ENCODE measurements at places on chromosomes 7 and 10.

- no peak for DNase-seq
Observed at GRCh38 chr10:4301291-4302045, 516.5 kb upstream of the KLF6 start.

DNA sequence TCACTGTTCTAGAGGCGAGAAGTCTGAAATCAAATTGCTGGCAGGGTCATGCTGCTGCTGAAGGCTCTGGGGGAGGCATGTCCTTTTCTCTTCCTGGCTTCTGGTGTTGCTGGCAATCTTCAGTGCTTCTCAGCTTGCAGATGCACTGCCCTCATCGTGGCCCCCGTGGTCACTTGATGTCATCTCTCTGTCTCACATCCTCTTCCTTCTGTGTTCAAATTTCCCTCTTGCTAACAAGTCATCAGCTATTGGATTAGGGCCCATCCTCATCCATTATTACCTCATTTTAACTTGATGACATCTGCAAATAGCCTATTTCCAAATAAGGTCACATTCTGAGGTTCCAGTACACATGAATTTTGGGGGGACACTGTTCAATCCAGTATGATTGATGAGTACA is 36.6 kb upstream of the SRGN start:
- DNase-seq: no peak

GRCh38 chr10:25294032-25294926 is 119.5 kb downstream of the GPR158 start:
- DNase-seq: no peak

DNA sequence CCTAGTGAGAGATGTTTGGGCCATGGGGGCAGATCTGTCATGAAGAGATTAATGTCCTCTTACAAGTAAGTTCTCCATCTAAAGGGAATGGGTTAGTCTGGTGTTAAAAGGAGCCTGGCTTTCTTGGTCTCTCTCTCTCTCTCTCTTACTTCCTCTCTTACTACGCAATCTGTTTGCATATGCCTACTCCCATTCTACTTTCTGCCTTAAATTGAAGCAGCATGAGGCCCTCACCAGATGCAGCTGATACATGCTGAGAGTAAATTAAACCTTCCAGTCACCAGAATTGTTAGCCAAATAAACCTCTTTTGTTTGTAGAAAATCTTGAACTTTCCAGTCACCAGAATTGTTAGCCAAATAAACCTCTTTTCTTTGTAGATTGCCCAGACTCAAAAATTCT is 884.1 kb downstream of the NRG3 start:
- no peak for DNase-seq

GRCh38 chr7:94813917-94814316 is 93.5 kb upstream of the PPP1R9A start:
- DNase-seq: no peak

DNA sequence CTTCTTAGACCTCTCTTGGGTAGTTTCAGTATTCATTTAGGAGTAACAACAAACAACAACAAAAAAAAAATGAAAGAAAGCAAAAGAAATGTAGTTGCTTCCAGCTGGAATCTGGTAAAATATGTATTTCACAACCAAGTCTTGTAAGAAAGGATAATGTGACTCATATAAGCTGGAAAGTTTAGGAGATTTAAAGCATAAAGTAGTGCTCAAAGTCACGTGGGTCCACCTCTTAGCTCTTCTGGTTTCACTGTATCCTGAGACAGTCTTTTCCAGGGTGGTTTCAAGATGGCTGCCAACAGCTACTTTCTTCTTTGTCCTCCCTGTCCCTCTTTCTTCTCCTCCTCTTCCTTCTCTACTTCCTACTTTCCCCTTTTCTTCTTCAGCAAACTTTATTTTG is 69.5 kb upstream of the CDK13 start:
- no peak for DNase-seq

GRCh38 chr7:116340943-116341907 is 130.9 kb downstream of the TES start:
- no peak for DNase-seq

GRCh38 chr10:60496181-60496580 is 106.5 kb upstream of the ANK3 start:
- no peak for DNase-seq

- DNase-seq: no peak
Observed at GRCh38 chr10:70744617-70745143, 40.5 kb downstream of the TBATA start.

DNA sequence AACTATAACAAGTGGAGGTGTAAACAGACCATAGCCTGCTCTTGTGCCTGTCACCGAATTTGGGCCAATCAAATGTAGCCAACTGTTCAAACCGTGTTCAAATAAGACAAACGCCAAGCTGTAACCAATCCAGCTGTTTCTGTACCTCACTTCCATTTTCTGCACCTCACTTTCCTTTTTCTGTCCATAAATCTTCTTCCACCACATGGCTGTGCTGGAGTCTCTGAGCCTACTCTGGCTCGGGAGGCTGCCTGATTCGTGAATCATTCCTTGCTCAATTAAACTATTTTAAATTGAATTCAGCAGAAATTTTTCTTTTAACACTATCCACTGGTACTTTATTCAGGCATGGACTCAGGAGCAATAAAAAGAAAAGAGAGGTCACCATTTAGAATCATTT is 29.9 kb upstream of the COL1A2 start:
- DNase-seq: no peak

DNA sequence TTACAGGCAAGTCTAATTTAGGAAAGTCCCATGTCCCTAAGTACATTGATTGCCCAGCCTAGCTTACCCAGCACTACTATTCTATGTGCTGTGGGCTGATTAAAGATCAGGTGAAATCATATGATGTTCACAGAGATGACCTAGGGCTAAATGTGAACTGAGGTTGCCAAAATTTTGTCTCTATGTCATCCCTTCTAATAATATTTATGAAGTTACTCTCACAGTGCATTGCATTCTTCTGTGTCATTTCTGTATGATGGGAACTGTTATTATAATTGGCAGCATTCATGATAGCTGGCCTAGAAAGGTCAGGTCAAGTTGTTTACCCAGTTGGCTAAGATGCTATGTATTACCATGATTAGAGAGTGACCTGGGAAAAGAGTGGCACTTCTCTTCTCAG is 2.8 kb upstream of the PDK4 start:
- no peak for DNase-seq

DNA sequence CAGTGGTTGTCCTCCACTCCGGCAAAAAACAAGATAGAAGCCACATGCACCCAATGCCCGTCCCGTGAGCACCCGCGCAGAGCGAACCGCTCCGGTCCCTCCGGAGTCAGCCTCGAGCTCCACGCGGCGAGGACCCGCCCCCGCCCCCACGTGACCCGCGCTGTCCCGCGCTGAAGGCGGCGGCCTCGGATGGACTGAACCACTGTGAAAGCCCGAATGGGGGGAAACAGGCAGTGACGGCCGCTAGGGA is 766 bp upstream of the EIF3B start:
- peak; percentile 98 for DNase-seq

- no peak for DNase-seq
Observed at GRCh38 chr10:12919574-12919973, 81.9 kb downstream of the CCDC3 start.

- DNase-seq: no peak
Observed at GRCh38 chr10:7787150-7787856, 490 bp downstream of the KIN start.
